ENCODE measurements at places on chromosomes 7 and 10.
A peak's percentile ranks its signal among the peaks of the same experiment; 100 is the strongest.

DNA sequence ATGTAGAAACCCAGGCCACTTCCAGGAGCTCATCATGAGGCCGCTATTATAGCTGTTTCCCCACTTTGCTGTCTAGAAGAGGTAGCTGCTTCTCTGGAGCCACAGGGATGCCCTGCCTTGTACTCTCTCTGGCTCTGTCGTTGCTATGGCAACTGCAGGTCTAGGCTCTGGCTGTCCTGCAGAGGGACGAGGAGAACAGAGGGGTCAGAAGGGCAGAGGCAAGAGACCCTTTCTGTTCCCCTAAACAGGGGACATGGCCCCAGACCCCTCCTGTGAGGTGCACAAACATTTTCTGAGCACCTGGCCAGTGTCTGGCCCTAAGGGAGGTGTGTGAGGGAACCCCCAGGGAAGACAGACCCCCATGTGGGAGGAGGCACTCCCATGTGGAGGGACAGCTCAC is 31.4 kb downstream of the ITPRIP start:
- no peak for DNase-seq

GRCh38 chr7:151053096-151053495 is 4.6 kb downstream of the CDK5 start:
- no peak for DNase-seq

- DNase-seq: no peak
Observed at GRCh38 chr10:13822490-13822889, 235.7 kb downstream of the PRPF18 start.

- peak; percentile 68 for DNase-seq
Observed at GRCh38 chr7:20744954-20745446, 41.7 kb downstream of the SP8 start.

Data from left kidney (tissue), 8 donors.